ENCODE measurements at places on chromosomes 4 and X.

DNA sequence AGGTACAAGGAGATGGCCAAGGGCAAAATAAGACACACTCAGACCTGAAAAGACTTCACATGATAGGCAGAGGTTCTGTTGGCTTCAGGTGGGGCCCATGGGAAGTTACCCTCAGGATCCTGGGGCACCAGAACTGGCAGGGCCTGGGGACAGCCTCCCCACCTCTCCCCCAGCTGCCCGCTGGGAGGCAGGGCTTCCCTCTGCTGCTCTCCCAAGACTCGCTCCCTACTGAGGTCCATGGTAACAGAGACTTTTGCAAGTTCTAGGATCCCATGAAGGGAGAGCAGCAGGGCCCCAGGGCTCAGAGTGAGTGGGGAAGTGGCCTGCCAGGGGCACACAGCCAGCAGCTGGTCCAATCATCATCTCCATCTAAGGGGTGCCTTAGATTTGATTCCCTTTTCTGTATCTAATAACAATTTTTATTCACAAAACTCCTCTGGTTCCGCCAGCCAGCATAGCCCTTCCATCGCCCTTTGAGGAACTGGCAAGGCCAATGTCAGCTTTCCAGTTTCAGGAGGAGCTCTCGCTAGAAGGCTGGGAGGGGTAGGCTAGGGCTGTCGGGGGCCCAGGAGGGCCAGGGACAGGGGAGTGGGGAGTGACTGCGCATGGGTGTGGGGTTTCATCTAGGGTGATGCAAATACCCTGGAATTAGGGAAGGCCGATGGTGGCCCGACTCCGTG is 78.2 kb downstream of the SLC2A9 start:
- no peak for DNase-seq

- no peak for DNase-seq
Observed at GRCh38 chrX:119617517-119618164, 11.4 kb upstream of the NKRF start.

GRCh38 chrX:57952320-57952678 is 42.0 kb upstream of the ZXDA start:
- DNase-seq: no peak

- no peak for DNase-seq
Observed at GRCh38 chr4:185885075-185885474, 73.1 kb upstream of the SORBS2 start.

GRCh38 chr4:37803348-37803973 is 23.0 kb upstream of the PGM2 start:
- peak; percentile 27 for DNase-seq

DNA sequence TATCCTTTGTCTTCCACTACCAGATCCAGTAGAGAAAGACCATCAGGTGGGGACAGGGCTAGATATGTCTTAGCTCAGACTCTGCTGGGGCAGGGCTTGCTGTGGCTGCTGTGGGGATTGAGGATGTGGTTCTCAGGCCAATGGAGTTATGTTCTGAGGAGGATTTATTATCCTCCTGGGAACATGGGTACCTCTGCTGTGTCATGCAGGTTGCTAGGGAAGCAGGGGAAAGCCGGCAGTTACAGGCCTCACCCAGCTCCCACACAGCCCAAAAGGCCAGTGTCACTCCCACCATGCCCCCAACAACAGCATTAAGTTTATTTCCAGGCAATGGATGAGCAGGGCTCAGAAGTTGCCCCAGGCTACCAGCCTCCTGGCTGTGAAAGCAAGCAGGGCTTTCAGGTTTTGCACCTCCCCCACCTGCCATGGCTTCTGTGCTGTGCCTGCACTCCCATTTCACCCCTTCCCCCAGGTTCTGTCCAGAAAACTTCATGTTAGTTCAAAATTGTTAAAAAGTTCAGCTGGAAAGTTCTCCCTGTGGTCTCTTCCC is 879.9 kb downstream of the ARAP2 start:
- DNase-seq: no peak

DNA sequence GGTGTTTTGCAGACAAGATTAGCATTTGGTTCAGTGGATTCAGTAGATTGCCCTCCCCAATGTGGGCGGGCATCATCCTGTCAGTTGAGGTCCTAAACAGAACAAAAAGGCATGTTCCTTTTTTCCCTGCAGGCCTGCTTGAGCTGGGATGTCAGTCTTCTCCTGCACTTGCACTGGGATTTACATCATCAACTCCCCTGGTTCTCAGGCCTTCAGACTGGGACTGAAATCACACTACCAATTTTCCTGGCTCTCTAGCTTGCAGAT is 278.9 kb upstream of the FTHL17 start:
- no peak for DNase-seq

- no peak for DNase-seq
Observed at GRCh38 chr4:2289955-2290333, 28.0 kb upstream of the MXD4 start.

GRCh38 chrX:78063687-78064086 is 40.4 kb upstream of the PGK1 start:
- DNase-seq: no peak

DNA sequence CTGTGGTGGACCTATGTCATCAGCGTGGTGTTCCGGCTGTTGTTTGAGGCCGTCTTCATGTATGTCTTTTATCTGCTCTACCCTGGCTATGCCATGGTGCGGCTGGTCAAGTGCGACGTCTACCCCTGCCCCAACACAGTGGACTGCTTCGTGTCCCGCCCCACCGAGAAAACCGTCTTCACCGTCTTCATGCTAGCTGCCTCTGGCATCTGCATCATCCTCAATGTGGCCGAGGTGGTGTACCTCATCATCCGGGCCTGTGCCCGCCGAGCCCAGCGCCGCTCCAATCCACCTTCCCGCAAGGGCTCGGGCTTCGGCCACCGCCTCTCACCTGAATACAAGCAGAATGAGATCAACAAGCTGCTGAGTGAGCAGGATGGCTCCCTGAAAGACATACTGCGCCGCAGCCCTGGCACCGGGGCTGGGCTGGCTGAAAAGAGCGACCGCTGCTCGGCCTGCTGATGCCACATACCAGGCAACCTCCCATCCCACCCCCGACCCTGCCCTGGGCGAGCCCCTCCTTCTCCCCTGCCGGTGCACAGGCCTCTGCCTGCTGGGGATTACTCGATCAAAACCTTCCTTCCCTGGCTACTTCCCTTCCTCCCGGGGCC is 1.2 kb downstream of the GJB1 start:
- DNase-seq: no peak

DNA sequence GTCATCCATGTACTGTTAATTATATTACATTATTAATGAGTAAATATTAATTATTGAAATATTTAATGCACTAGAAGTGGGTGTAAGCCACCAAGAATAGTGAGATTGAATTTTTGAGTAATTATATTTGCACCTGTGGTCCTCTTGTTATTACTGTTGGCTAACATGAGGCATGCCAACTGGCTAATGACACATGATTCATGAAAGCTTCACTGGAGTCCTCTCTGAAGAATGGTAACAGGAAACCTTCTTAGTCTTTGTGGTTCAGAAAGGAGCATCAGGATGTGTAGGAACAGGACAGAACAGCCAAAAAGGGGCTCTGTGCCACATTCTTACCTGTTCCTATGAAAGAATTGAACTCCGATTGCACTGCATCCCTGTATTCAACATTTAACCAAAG is 65.2 kb downstream of the SLC4A4 start:
- no peak for DNase-seq

DNA sequence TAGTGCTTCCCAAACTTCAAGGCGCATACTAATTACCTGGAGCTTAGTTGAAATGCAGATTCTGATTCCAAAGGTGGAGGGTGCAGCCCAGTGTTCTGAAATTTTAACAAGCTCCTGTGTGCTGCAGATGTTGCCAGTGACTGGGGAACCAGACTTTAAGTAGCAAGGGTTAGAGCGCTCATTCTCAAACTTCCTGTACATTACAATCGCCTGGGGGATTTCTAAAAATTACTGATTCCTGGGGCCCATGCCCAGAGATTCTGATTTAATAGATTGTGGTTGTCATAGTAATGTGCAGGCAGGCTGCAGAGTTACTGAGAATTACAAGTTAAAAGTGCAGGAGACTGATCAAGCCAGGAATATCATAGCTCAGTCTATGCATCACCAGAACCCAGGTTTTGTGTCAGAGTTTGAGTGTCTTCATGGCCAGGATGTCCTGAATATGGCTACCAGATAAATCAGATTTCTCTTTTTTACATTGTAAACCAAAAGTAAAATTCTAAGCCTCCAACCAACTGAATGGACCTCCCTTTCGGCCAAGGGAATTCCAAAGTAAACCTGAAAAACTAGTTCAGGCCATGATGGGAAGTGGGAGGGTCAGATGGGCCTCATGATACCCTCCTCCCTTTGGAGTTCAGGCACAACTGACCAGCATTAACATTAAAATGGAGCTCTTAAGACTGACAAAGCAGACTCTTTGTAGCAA is 121.6 kb downstream of the ATXN3L start:
- DNase-seq: no peak

DNA sequence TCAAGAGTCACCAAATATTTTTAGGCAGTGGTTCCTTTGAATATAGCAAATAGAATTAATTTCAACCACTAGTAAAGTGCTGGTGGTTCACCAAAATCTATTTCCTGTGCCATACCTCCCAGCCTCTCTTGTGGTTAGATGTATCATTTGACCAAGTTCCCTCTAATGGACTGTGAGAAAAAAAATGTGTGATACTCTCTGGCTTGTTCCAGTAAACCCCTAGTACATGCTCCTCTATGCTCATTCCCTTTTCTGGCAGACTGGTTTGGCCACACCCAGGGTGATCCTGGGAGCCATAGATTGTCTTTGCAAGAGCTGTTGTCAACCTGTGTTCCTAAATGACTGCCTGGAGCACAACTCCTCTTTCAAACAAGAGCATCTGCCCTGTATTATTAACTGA is 109.5 kb downstream of the FRAS1 start:
- no peak for DNase-seq

DNA sequence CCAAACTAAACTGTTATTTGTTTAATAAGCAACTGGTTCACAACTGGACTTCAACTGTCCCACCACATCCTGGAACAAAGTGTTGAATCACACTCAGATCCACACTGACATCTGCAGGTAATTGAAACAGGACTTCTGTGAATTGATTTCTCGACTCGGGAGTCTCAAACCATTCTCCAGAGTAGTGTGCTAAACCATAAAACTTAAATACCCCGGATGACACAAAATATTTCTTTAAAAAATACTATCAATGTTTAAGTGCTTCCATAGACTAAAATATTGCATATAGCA is 95.4 kb upstream of the PLAC1 start:
- DNase-seq: no peak

DNA sequence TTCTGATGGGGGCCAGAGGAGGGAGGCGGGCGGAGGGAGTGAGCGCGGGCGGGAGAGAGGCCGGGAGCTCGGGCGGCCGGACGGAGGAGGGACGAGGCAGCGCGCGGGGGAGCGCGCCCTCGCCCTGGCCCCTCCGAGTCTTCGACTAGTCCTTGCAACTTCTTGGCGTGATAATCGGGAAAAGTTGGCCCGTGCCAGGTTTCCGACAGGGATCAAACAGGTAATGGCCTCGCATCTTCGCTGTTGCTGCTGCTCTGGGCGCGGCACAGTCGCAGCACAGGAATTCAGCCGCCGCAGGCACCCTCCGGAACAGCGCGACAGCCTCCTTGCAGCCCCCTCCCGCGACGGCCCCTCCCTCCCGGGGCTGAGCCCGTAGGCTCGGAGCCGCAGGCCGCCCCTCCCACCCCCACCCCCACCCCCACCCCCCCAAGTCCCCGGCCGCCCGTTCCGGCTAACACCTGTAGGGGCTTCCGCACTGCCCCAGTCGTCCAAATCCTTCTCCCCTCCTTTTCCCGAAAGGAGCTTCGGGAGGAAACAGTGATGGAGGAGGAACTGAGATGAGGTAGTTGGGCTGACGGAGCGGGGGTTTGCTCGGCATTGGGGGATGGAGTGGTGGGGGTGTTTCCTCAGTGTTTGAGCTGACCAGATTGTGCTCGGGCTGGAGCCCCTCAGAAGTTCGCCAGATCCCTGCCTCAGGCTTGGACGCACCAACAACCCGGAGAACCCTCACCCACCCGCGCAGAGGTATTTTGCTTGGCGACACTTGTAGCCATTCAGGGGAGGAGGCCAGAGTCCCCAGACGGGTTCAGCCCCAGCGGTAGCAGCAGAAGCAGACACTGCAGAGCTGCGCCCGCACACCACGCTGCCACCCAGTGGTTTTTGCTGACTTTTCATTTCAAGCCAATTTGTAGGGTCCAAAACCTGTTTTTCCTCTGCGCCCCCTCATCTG is at the start of gene FGF13:
Gene FGF13 (minus strand): TSS at position 319 of the 949 bp plus-strand sequence. CDS start 714 bp downstream, outside the sequence.
- DNase-seq: no peak

DNA sequence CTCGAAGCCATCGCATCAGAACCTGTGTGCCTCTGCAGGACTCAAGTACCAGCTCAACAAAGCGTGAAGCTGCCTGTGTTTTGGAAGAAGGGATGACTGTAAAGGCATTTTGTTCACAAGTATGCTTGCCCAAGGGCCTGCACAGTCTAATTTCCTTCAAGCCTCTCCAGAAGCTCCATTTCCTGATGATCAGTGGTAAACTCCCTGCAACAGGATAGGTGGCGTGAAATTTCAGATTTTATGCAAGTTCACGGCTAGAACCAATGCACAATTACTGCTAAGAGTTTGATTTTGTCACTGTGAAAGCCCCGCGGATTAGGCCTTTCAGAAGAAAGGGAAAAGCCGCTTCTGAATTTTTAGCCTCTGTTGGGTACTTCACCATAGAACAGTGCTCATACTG is 89.2 kb upstream of the TAPT1 start:
- no peak for DNase-seq

GRCh38 chr4:28548594-28548993 is 1688.0 kb downstream of the STIM2 start:
- no peak for DNase-seq

DNA sequence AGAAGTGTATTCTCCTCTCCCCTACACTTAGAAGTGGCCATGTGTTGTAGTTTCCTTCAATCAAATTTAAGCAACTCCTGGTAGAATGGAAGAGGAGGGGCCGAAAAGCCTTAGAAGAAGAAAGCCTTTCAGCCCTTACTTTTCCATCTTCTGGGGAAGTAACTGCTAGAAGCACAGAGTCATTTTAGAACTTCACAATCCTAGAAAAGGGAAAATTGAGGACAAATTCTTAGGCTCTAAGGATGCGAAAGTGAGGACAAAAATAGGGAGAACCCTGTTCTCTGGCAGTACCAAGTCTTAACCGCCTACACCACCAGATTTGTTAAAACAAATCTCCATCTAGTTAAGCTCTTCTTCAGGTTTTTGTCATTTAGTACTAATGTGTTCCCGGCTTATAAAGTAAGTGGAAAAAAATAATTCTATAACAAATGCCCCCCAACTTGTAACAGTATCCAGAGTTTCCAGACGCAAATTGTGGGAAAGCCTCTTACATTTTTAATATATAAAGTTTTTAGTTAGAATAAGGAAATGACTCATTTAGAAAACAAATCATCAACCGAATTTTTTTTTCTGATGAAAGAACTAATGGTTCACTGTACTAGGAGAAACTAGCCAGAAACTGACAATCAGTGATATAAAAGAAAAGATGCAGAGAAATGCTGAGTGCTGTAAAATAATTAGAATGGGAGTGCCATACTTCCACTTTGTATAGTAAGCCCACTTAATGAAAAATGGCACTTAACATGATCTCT is 76.0 kb downstream of the ARAP2 start:
- no peak for DNase-seq

Measured in stimulated activated naive CD4-positive, alpha-beta T cell (primary cell).